ENCODE measurements at places on chromosomes 11 and 22.

- DNase-seq, result peak; percentile 2
Measured at GRCh38 chr11:130211781-130212401, 52.3 kb downstream of the ST14 start.

GRCh38 chr11:70389201-70389600 is 9.1 kb upstream of the CTTN start:
- DNase-seq, result no peak

- no peak for DNase-seq
Measured at GRCh38 chr22:32951076-32951806, 106.9 kb downstream of the SYN3 start.

DNA sequence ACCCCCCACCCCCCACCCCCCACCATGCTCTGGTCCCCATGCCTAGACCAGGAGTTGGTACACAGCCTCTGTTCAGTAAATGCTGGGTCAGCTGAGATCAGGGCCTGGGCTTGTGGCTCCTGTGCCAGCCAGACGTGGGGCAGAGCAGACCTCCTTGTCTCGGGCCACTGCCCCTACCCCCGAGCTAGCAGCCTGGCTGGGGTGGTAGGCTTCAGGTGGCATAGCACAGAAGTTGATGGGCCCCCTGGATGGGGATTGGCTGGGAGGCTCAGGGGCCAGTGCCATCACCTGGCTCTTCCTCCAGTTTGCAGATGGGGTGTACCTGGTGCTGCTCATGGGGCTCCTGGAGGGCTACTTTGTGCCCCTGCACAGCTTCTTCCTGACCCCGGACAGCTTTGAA is 139.9 kb downstream of the PARVA start:
- DNase-seq, result no peak

GRCh38 chr11:93389737-93390136 is 59.2 kb downstream of the DEUP1 start:
- DNase-seq, result no peak

GRCh38 chr11:34558673-34559072 is 45.1 kb upstream of the ELF5 start:
- DNase-seq, result no peak

GRCh38 chr11:6621711-6622211 is 2.5 kb upstream of the TPP1 start:
- no peak for DNase-seq

- no peak for DNase-seq
Measured at GRCh38 chr11:109978895-109979294, 114.3 kb upstream of the ZC3H12C start.

DNA sequence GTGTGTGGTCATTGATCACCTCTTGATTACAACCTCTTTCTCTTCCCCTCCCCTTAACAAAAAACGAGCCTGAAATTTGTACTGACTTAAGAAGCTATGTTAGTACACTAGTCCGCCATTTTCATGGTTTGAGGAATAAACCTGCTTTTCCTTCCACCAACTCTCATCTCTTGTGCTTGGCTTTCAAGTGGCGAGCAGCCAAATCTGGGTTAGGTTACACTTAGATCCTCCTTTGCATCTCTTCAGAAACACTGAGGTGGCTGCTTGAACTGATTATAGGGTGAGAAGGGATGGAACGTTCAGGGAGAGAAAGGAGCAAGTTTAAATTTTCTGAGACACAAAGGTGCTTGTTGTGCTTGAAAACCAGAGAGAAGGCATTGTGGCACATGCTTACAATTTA is 2171.4 kb downstream of the LRRC4C start:
- DNase-seq, result no peak

DNA sequence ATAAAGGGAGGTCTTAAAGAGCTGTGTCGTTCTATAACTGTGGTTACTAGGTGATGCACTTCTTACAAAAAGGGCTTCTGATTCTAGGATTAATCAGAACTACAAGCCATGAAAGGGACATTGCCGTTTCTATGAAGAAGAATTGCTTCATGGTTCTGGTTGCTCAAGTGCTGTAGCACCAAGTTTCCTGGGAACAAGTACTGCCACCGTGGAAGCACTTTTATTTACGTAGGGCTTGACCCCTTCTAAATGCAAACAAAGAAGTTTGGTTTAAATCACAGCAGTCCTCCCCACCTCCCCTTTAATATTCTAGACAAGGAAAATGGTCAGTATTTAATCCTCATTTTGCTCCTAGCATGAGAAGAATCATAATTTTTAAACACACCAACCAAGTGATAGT is 9.8 kb downstream of the YAP1 start:
- no peak for DNase-seq

- DNase-seq, result peak; percentile 65
Measured at GRCh38 chr11:95231881-95232605, 1.0 kb upstream of the SESN3 start.

- DNase-seq, result no peak
Measured at GRCh38 chr11:113695207-113695606, 10.9 kb downstream of the TMPRSS5 start.

DNA sequence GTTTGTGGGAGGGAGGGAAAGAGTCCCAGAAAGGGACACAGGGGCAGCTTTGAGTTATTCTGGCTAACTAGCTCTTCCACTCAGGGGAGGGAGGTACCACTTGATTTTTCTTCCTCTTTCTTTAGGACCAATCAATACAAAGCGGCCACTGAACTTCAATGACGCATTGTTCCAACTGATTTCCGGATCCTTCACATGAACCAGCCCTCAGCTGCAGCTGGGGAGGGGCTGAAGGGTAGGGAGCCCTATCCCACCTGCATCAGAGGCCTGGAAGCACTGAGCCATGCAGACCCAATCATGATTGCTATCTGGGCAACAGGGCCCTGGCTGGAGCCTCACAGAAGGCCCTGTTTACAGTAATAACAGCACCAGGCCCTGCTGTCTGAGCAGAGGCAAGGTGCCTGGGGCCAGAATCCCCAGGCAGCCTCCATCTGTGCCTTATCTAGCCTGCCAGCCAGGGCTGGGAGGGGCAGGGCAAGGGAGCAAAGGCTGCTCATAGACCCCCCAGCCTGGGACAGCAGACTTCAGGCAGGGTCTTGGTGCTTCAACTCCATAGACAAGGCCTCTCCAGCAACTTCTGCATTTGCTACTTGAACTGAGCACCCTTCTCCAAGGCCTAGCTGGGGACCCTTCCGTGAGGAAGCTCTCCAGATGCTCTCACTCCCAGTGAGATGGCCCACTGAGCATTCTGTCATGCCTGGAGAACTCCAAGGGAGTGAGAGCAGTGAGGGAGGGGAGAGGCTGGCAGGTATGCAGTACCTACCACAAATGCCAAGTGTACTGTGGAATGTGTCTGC is 22.5 kb downstream of the CLPB start:
- no peak for DNase-seq

- peak; percentile 55 for DNase-seq
Measured at GRCh38 chr11:94926698-94927237, 46.6 kb downstream of the CWC15 start.

DNA sequence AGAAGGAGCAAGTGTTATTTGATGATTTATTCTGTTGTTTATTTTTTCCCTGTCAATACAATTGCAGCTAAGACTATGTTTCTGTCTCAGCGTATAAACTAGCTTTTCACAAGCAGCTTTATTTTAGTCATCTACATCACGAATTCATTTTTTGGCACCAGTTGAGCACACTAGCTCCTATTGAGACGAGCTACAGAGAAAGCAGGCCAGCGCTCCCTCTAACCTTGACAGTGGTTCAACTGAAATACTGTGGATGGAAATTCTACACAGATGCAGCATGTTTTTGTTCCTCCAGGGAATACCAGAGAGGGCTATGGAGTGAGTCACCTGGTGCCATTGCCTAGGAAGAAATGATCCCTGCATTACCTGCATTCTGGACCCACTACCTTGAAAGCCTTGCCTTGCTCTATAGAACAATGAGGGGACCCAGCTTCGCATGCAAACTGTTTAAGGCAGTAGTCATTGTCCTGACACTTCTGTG is 108.2 kb upstream of the ARHGAP42 start:
- no peak for DNase-seq

- no peak for DNase-seq
Measured at GRCh38 chr11:133081020-133081419, 451.3 kb downstream of the OPCML start.

DNA sequence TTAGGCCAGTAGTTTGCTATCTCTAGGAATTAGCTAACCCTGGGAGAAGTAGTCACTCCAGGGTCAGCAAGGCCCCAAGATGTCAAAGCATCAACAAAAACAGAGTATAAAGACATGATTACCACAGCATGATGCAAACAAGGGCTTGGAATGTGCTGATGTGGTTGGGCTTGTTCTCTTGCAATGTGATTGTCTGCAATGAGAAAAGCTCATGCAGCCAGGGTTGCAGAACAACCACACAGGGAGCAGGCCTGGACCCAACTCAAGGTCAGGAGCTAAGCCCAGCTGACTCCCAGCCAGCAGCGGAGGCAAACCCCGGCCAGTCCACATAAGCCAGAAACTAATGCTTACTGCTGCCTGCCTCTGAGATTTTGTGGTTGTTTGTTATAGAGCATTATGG is 132.4 kb upstream of the ZC3H12C start:
- peak; percentile 40 for DNase-seq

GRCh38 chr11:80282643-80283042 is 841.8 kb upstream of the TENM4 start:
- no peak for DNase-seq

DNA sequence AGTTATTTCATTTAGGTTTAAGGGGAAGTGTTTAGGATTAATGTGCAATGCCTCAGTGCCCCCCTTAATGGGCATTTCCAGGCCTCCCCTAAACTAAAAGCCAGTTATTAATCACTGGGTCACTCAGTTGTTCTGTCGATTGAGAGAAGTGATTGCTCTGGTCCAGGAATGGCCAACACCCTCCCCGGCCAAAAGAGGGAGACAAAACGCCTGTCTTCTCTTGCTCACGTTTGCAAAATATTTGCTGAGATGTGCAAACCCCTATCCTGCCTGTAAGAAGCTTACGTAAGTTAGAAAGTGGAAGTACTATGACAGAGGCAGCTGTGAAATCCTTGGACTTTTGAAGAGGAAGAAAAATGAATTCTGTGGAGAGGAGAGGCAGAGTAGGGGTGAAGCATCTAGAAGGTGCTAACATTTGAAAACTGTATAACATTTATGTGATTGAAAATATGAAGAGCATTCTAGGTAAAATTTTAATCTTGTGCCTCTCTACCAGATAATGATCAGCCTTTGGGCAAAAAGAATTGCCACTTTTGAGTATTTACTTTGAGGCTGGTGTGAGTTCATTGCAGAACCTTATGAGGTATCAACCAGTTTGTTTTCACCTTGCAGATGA is 37.7 kb downstream of the NTM start:
- no peak for DNase-seq

DNA sequence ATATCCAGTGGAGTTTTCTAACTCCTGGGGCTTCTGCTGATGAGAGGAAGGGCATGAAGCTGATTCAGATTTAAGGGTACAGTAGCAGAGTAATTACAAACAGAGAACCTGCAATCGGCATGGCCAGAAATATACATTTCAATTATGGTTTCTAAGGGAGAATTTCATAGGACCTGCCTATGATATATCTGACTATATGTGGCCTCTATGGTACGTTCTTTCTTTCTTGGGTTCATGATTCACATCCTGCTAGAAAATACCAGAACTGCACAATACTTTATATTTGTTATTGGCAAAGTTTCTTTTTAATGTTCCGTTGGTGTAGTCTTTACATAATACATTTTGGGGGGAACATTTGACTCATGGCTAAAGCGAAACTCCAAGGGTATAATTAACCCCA is 63.1 kb upstream of the TTC12 start:
- no peak for DNase-seq

DNA sequence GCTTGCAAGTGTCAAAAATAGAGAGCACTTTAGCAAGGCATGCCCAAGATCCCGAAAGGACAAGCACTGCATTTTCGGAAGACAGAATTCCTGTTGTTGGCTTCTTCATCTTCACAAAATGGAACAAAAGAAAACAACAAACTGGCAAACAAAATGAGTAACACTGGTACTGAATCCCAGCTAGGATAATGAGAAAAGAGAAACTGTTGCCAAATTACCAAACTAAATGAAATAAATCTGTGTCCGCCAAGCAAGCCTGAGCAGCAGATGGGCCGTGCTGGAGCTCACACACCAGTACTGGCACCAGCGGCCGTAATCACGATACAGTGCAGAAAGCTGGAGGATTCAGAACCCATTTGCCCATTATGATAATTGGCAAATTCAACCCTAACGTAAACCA is 30.6 kb downstream of the TUB start:
- no peak for DNase-seq

DNA sequence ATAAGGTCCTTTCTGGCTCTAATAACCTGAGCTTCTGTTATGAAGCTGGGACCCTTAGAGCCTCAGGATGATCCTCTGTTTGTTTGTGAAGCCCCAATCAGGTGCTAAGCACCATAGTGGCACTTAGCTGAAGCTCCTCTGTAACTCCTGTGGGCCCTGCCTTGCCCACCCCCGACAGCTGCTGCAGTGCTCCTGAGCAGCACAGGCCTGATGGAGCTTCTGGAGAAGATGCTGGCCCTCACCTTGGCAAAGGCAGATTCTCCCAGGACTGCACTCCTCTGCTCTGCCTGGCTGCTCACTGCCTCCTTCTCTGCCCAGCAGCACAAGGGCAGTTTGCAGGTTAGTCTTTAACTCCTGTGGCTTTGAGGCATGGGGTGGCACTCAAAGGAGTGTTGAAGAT is 19.0 kb upstream of the CCDC134 start:
- no peak for DNase-seq

DNA sequence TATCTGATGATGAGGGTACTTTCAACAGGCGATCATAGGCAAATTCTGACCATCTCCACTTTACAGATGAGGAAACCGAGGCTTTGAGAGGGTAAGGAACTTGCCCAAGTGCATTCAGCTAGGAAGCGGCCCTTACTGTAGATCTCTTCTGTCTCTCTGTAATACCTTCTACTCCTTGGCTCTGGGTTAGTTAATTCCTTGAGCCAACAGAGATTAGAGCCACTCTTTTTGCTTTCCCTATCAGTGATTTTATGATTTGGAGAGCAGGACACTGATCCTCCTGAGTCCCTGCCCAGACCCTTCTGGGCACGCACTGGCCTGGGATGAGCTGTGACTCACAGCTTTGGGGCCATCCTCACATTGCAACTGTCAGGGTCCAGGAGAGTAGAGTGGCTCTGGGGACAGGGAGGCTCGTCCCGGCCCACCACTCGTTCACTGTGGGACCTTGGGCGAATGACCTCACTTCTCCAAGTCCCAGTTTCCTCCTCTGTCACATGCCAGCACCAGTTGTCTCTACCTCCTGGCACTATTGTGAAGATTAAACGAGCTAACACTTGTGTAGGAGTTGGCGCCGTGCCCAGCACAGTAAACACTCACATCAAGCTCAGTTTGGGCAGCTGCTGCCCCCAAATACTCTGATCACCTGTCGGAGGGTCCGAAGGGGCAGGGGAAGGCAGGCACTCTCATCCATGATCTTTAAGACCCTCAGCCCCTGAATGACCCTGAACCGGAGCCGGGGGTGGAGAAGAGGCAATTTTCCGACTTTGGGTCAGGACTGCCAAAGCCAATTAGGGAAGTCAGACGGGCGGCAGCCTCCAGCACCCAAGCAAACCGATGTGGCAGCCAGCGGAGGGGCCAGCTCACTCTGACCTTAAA is 235.0 kb downstream of the MIAT start:
- peak; percentile 40 for DNase-seq

Data from mucosa of descending colon (tissue), 3 donors.